NCI-H1417 treated with DMSO at 0.1 percent for 48 hours (cell line): ENCODE measurements at places on chromosomes 5 and 9.

DNA sequence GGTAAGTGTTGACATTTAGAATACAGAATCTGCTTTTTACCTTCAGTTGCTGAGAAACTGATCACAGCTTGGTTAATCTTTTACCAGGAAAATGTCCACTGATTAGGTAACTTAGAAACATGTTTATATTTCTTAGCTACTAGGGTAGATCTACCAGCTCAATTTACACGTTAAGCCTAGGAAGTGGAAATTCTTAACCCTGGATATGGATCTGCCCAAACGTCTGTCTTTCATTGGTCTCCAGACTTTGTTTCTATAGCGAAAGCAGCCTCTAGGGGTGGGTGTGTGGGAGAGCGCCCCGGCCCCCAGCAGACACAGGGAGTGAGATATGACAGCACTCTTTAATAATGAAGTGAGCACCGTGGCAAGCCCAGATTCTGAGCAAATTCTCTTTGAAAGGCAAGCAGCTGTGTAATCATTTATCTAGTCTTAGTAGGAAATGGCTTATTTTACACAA, 141.6 kb upstream of the ZNF608 start:
- no peak for DNase-seq

DNA sequence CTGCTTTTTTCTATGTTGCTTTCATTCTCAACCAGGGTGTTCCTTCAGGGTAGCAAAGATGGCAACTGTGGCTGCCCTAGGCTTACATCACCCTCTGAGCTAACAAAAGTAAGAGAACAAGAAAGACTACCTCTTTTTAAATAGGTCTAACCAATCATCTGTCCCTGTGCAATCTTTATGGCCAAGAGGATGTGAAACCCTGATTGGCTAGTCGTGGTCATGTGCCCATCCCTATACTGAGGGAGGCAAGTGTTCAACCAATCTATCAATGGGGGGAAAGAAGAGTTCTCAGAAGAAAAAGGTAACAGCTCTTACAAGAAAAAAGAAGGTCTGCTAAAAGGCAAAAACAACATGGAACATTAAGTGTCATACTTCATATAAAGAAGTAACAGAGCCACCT, 11.7 kb upstream of the SNCAIP start:
- DNase-seq: no peak

DNA sequence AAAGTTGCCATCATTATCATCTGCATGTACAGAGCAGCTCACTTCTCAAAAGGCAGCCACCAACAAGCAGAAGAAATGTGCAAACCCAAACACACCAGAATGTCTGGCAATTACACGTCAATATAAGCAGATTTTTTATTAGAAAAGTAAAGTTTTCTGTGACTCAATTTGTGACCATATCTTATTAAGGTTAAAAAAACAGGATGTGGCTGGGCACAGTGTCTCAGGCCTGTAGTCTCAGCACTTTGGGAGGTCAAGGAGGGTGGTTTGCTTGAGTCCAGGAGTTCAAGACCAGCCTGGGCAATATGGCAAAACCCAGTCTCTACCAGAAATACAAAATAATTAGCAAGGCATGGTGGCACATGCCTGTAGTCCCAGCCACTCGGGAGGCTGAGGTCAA, 176.7 kb downstream of the FANCC start:
- no peak for DNase-seq

- DNase-seq: no peak
These were observed 315.5 kb downstream of the TRPM3 start for GRCh38 chr9:70805949-70806348.

DNA sequence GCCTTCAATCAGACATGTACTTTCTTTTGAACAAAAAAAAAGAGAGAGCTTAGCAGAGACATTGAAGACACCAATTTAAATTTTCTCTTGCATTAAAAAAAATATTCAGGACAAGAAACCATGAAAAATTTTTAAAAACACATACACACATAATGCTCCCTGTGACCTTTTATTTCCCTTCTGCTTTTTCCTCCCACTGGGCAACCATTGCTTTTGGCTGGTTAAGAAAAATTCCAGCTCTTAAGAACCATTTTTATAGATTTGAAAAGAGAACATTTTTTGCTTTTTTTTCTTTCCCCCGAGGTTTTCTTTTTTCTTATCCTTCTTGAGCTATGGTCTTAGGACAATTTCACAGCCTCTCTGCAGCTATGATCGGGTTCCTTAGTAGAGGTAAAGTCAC, 6.1 kb upstream of the HMHB1 start:
- DNase-seq: no peak

GRCh38 chr5:37876245-37876644, 36.4 kb upstream of the GDNF start:
- DNase-seq: no peak

GRCh38 chr5:153079396-153079795, 411.1 kb upstream of the GRIA1 start:
- DNase-seq: no peak

DNA sequence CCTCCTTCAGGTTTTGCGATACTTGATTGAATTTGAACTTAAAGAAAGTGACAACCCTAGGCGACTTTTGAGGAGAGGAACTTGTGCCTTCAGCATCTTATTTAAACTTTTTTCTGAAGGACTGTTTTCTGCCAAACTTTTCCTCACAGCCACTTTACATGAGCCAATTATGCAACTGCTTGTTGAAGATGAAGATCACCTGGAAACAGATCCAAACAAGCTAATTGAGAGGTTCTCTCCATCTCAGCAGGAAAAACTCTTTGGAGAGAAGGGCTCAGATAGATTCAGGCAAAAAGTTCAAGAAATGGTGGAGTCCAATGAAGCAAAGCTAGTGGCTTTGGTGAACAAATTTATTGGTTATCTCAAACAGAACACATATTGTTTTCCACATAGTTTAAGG, 40.6 kb downstream of the GAPVD1 start:
- no peak for DNase-seq

DNA sequence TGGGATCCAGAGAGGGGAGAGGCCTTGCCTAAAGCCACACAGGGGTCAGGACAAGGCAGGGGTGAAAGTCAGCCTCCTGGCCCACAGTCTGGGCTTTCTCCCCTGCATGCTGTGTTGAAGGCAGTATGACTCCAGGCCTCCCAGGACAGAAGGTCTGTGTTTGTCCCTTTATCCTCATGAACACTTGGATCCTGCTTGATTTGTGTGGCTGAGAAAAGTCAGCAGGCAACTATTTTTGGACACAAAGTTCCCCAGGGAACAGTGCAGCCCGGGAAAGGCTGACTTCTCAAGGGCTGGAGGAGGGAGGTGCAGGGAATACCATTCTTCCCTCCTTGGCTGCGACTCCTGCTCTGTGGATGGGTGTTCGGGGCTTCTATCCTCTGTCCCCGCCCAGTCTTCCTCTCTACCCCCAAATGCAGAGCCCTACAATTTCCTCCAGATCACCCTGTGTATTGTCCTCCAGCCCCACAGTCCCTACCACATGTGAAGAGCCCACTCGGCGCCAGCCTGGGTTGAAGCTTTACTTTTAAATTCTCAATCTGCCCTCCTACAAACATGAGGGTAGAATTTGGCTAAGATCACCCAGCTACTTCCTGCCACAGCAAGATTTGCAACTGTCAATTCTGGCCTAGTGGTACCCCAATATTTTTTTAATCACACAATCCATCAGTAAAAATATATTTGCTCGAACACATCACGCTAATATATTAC, 4.1 kb downstream of the AKNA start:
- no peak for DNase-seq

DNA sequence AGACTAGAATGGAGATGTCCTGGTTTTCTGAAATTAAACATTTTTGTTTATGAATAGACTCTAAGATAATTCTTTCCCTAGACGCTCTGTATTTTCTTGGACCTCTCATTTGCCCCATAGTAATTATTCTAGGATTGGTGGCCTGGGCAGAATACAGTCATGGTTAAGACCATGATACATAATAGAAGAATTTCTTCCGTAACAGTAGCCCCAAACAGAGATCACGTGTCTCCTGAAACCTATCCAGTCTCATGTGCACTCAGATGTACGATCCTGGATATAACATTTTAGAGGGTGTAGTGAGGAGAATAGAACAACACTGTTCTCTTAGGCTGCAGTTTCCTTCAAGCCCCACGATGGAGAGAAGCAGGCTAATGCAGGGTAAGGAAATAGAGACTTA, 22.3 kb downstream of the PCDHAC2 start:
- DNase-seq: no peak

DNA sequence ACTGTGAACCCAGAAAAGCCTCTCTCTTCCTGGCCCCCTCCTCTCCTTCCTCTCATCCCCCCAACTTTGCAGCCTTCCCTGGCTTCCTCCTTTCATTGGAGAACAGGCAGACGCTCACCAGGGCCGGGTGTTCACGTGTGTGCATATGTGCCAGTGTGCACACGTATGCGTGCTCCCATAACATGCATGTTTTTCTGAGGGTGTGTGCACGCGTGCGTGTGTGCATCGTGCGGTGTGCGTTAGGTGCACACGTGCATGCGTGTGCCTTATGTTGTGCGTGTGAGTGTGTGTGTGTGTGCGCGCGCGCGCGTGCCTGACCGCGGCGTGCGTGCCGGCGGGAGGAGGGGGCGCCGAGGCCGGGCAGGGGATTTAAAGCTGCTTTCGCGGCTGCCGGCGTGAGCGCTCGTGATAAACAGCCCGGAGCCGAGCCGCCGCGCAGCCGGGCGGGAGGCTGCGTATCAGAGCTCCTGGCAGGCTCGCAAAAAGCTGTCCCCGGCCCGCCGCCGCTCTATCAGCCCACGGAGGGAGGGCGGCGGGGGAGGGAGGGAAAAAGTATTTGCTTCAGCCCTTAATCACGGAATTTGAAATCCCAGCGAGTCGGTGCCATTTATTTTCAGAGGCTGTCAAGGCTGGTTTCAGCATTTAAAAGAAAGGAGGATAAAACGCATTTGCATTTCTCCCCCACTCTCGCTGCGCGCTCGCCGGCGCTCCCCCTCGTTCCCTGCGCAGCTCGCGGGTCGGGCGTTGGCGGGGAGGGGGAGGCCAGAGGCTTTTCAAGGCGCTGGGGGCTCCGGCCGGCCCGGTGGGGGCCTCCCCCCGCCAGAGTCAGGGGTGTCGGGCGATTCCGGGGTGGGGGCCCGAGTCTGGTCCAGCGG, 183.9 kb downstream of the C9orf50 start:
- DNase-seq: peak; percentile 27

DNA sequence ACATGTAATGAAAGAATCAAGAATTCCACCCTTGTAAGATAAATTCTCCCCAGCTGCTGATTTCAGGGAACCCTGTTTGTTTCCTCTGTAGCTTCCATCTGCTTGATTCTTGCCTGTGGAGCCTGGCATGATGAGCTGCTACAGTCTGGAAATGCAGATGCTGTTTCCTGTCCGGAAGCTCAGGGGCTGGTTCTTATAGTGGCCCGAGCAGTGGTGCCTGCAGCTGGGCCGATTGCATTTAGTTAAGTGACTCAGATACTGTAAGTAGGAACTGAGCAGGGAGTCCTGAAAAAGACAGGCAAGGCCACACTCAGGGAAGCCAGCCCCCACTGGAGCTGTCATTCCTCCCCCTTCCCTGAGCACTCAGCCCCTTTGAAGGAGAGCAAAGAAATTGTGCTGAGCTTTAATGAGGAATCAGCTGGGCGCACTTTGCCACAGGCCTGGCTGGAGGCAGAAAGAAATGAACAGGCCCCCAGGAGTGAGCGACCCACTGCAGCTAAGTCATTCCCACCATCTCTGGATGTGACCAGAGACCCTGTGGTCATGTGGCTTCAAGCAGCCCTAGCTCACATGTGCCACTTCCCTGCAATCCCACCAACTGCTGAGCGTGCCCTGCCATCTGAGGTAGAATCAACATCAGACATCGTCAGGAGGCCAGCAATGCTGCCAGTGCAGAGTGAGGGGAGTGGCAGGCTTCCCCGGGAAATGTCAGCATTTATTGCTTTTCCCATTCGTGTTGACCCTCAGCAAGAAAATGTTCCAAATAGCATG, 206.0 kb upstream of the WWC1 start:
- no peak for DNase-seq

DNA sequence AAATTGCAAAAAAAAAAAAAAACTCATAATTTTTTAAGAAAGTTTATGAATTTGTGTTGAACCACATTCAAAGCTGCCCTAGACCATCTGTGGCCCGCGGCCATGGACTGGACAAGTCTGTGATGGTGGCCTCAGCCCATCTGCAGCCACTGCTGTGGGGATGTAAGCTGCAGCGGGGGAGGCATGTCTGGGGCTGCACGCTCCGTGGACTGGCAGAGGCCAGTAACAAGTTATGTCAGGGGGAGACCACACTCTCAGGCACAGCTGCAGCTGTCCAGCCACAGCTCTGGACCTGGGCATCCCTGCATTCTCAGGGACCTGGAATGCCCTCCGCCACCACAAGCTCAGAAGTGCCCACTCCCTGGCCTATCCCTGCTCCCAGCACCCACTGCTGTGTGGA, 1272.3 kb upstream of the CDH9 start:
- DNase-seq: no peak

DNA sequence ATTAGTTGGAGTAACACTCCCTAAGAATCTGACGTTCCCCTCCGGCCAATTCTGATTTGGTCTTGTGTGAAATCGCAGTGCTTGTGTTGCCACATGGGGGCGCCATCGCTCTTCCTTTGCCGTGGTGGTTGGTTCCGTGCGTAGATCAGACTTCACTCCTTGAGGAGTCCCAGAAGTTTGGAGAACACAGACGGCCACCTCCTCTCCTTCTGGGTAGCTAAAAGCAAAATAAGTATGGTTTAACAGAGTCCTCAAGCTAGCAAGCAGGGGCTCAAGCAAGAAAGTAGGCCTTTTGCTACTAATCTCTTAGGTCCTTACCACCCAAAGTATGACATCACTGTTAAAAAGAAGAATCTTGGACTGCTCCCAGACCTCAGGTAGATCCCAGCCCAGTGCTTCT, 59.5 kb downstream of the HSPA4 start:
- DNase-seq: no peak

GRCh38 chr9:121704281-121704680, 52.8 kb downstream of the DAB2IP start:
- no peak for DNase-seq

DNA sequence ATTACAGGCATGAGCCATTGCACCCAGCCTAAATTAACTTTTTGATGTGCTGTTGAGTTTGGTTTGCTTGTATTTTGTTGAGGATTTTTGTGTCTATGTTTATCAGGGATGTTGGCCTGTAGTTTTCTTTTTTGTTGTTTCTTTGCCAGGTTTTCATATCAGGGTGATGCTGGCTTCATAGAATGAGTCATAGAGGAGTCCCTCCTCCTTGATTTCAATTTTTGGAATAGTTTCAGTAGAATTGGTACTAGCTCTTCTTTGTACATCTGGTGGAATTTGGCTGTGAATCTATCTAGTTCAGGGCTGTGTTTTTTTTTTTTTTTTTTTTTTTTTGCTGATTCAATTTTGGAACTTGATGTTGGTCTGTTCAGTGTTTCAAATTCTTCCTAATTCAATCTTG, 1164.3 kb upstream of the DMAC1 start:
- DNase-seq: no peak

DNA sequence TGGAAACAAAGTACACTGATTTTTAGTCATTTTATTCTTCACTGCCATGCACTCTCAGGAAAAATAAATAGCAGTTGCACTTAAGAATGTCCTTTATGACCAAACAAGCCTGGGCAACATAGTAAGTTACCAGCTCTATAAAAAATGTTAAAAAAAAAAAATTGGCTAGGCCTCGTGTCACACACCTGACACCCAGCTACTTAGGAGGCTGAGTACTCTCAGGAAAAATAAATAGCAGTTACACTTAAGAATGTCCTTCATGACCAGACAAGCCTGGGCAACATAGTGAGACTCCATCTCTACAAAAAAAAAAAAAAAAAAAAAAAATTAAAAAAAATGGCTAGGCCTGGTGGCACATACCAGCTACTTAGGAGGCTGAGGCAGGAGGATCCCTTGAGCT, 304.6 kb downstream of the SLCO4C1 start:
- no peak for DNase-seq

GRCh38 chr5:107467137-107467932, 203.4 kb downstream of the EFNA5 start:
- DNase-seq: no peak
